Activated T-cell treated with anti-CD3 and anti-CD28 coated beads, Interleukin-2, amount 50 U/mL, for 48 hours (primary cell): ENCODE measurements at places on chromosomes 12 and 14.

DNA sequence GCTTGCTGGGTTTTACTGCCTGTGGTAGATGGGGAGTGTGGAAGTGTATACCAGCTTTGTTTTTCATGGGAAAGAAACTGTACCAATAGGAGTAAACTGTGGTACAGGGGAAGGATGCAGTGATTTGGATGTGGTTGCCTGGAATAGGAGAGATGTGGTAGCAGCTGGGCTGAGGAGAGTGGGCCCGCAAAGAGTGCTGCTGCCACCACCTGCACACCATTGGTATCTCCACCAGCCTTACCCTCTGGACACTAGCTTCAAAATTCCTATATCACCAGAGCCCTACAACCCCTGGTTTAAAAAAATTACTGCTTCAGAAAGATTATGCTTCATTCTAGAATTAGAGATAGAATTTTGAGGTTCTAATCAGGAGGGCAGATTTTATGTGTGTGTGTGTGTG lies 53.6 kb downstream of the AKAP6 start:
- DNase-seq = no peak

DNA sequence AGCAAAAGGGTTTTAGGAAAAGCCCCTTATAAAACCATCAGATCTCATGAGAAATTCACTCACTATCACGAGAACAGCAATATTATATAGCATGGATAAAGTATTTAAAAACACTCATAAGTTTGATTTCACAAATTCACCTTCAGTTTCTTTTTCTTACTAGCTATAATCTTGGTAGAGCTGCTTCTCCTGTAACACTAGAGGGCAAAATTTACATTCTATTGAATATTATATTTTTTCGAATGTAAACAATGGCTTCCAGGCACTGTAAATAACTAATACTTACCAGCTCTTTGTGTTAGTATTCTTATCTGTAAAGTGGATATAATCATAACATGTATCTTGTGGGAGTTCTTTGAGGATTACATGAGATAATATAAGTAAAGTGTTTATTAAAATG lies 259.6 kb downstream of the CCER1 start:
- no peak for DNase-seq

DNA sequence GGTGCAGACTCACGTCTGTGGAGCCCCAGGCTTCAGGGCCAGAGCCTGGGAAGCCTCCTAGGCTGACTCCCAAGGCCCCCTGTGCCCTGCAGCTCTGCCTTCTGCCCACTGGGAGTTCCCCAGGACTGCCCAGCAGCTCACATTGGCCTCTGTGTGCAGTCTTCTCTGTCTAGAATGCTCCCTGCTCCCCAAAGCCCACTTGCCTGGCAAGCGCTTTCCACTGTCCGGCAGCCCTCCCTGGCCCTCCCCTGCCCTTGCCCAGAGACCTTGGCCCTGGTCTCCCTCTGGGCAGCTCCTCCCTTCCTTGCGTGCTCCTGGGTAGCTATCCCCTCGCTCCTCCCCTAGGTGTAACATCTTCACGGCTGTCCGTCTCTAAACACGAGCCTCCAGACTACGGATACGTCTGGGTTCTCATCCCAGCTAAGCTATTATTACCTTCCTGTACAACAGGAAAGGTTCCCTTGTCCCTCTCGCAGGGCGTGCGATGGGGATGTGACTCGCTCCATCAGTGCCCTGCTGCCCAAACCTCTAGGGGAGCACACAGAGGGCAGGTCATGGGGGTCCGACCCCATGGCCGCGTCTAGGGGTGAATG lies 325.5 kb upstream of the RTL1 start:
- no peak for DNase-seq

GRCh38 chr14:92624764-92625163 lies 111.2 kb downstream of the RIN3 start:
- no peak for DNase-seq

GRCh38 chr12:3101309-3102024 lies 24.3 kb downstream of the TSPAN9 start:
- DNase-seq = no peak

DNA sequence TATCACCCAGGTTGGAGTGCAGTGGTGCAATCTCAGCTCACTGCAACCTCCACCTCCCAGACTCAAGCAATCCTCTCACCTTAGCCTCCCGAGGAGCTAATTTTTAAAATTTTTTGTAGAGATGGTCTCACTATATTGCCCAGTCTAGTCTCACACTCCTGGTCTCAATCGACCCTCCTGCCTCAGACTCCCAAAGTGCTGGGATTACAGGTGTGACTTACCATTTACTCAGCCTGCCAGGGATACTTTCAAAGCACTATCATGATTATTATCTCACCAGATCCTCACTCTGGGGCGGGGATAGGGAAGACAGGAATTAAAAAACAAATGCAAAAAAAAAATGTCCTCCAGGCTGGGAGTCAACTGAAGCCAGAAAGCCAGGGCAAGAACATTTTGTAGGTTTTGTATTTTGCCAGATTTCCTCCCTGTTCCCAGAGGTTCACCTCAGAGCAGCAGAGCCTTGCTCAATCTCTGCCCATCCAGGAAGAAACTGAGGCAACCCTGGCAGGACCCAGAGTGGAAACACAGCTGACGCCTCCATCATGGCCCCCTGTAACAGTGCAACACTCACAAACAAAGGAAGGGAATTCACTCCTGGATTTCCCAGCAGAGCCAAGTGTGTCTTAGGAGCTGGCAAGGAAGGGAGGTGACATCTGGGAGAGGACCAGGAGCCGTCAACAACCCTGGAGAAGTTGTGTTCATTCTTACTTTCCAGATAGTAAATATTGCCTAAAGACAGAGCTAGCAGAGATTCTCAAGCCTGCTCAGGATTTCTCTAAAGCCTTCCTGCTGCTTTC lies 73.9 kb downstream of the IRF2BPL start:
- DNase-seq = no peak

GRCh38 chr14:32339188-32339587 lies 10.1 kb downstream of the AKAP6 start:
- DNase-seq = no peak

- peak; percentile 49 for DNase-seq
Measured at GRCh38 chr12:96194971-96195844, 1.0 kb downstream of the ELK3 start.

DNA sequence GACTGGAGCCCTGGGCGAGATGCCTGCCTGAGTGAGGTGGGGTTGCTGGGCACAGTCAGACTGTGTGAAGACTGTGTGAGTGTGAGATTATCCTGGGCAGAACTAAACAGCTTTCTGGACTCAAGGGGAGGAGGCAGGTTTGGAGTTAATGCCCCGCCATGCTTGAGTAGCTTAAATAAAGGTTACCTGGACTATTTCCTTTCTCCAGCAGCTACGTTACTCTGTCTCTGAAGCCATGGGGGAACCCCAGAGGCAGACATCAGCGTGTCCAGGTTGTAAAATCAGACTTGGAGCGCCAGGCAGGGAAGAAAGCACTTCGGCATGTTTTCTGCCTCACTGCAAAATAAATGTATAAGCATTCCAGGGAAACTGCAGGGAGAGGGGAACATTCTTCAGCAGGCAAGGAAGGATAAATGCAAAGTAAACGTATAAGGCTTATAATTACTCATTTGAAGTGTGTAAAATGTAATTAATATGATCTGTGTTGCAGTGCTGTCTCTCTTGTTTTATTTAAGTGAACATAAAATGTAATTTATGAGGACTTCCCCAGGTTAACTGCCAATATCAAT lies 129.7 kb downstream of the CHST11 start:
- DNase-seq = no peak

DNA sequence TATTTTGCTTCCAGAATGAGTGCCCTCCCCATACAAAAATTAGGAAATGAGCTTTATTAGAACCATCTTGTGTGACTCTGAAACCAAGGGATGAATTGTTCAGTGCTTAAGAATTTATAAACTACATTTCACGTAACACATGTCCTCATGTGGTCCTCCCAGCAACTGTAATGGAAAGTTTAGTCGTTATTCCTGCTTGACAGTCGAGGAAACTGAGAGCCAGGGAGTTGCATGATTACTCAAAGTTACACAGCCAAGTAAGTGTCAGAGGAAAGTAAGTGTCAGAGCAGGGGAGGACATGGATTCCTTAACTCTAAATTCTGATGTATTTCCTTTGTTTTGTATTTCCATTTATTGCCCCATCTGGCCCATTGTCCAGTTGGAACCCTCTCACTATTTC lies 453.9 kb downstream of the FUT8 start:
- no peak for DNase-seq

DNA sequence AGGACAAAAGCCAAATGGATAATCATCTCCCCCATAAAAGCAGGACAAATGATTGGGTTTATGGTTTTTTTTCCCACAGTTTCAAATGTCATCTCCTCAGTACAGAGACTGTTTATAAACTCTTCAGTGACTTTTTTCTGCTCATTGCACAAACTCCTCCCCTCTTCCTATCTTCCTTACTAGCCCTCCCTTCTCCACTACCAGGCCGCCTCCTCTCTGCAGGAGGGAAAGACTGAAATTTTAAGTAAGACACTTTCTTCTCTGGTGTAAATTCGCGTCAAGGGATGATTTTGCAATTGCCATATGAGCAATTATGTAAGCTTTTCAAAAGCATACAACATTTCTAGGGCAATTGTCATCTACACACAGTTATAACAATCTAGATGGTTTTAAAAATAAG lies 37.0 kb downstream of the BTG1 start:
- no peak for DNase-seq

DNA sequence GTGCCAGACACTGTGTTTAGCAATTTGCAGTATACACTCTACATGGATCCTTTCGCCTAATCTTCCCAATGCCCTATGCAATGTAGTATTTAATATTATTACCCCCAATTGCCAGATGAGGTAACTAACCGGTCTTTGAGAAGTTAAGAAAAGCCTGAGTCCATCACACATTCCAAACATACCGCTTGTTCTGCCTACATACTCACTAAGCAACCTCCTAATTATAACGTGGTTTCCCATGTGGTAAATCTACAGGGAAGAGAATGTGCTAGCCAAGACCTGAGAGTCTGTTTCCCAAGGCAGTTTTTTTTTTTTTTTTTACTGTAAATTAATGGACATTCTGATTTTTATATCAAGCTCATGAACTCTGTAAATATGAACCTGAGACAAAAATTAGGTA lies 37.2 kb downstream of the ATP2B1 start:
- DNase-seq = no peak

- DNase-seq = no peak
Measured at GRCh38 chr14:23442721-23443356, 7.4 kb upstream of the MYH7 start.

DNA sequence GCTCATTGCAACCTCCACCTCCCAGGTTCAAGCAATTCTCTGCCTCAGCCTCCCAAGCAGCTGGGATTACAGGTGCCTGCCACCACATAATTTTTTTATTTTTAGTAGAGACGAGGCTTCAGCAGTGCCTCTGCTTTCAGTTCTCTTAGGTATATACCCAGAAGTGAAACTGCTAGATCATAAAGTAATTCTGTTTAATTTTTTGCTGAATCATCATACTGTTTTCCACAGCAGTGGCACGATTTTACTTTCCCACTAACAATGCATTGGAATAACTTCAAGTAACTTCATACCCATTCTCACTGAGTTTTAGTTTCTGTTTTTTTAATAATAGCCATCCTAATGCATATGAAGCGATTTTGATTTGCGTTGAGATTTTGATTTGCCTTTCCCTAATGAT lies 148.0 kb upstream of the G2E3 start:
- no peak for DNase-seq

DNA sequence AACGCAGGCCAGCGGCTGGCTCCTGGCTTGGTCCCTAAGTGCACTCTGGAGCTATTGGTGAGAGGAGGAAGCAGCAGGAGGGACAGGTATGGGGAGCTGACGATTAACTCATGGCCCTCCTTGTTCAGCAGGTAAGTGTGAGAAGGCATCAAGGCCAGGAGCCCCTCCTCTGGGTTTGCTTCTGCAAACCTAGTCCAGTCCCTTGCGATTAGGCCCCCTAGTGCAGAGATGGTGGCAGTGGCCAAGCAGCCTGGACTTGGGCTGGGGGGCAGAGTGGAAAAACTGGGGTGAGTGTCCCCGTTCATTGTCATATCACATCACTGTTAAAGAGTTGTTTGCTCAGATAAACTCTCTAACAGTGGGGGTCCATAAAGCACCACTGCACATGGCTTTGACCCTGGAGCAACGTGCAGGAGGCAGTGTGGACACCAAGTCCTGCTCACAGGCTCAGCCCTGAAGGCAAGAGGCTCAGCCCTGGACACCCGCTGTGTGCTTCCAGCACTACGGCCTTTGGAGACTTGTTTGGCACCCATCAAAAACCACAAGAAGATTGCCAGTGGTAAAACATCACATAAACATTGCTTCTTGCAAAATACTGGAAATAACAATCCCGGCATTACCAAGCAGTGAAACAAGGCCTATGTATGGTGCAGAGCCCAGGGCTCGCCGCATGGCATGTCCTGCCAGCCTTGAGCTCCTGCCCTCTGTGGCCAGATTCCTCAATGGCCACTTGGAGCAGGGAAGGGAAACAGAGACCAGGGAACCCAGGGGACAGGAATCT lies 184.3 kb upstream of the RTL1 start:
- DNase-seq = peak; percentile 5

DNA sequence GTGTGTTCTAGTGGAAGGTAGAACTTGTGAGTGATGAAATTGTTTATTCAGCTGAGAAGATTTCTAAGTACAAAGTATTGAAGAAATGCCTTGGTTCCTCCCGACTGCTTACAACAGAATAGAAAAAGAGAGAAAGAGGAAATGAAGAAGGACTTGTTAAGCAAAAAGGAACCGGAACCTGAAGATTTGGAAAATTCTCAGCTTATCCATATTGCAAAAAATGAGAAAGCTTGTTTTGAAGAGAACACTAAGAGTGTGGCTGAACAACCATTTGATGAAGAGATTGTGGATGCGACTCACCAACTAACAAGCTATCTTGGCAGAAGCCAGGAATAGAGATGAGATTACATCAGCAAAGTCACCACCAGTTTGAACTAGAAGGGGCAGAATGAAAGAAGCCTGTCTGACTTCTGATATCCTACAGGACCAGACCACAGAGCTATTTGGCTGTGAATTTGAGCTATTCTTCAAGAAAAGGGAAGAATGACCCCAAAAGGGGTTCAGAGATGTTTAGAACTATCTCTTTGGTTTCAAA lies 15.1 kb downstream of the NDUFA9 start:
- no peak for DNase-seq

DNA sequence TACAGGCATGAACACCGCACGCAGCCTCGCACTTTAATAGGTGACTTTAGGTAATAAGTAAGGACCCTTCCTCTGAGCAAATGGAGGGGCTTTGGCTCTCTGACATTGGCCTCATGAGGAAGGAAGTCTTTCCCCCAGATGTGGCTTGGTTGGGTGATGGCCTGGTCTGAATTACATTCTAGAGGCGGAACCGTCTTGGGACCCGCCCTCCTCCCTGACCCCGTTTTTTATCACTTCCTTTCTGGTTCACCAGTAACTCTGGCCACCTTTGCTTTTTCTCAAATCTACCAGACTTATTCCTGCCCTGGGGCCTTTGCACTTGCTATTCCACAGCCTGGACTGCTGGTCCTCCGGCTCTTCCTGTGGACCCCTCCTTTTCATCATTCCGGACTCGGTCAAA lies 13.4 kb downstream of the ALDH2 start:
- no peak for DNase-seq

- no peak for DNase-seq
Measured at GRCh38 chr14:93027810-93028723, 87.7 kb downstream of the ITPK1 start.

GRCh38 chr12:111418594-111418880 lies 12.8 kb downstream of the SH2B3 start:
- no peak for DNase-seq

GRCh38 chr12:57001448-57001906 lies 4.9 kb downstream of the ZBTB39 start:
- DNase-seq = peak; percentile 85

GRCh38 chr14:55107766-55108554 lies 21.1 kb upstream of the LGALS3 start:
- DNase-seq = peak; percentile 60

GRCh38 chr14:58565832-58566231 lies 71.9 kb upstream of the DACT1 start:
- DNase-seq = no peak

GRCh38 chr14:95268350-95268749 lies 51.4 kb downstream of the CLMN start:
- DNase-seq = no peak
